ENCODE measurements at places on chromosomes 16 and 17.

DNA sequence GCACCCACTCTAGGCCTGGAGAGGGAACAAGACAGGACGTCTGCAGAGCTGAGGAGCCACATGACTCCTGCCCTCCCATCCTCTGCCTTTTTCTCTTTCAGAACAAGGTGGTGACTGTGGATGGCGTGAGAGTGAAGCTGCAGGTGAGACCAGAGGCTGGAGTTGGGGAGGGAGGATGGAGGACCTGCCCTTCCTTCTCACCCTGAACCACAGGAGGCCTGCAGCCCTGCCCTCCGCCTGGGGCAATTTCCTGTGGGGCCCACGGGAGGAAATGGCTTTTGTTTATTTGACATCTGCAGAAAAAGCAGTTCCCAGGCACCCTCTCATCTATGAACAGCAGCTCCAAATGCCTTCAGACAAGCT, 5.1 kb downstream of the RAB37 start:
- no peak for DNase-seq
- H3K36me3 ChIP-seq: no peaks in the 10 kb centered on the region
- H3K4me3 ChIP-seq: no peak overlapping the region
- H3K4me1 ChIP-seq: peaks cover 25% of the 10 kb centered on the region
- no peak overlapping the region for H3K27ac ChIP-seq

- no peaks in the 10 kb centered on the region for H3K27me3 ChIP-seq
- DNase-seq: no peak
- H3K4me3 ChIP-seq: no peak overlapping the region
- H3K27ac ChIP-seq: no peak overlapping the region
- no peaks in the 10 kb centered on the region for H3K36me3 ChIP-seq
These were observed 5.1 kb downstream of the CALCOCO2 start for GRCh38 chr17:48835971-48836370.

GRCh38 chr17:79800325-79801155, 3.7 kb upstream of the CBX8 start:
- H3K27me3 ChIP-seq: peaks cover 72% of the 10 kb centered on the region
- H3K27ac ChIP-seq: no peak overlapping the region
- DNase-seq: no peak
- peak overlapping the region; percentile 29 for H3K4me3 ChIP-seq

GRCh38 chr17:44795421-44795820, 34.7 kb downstream of the GJC1 start:
- H3K27me3 ChIP-seq: no peaks in the 10 kb centered on the region
- H3K27ac ChIP-seq: no peak overlapping the region
- H3K4me1 ChIP-seq: peaks cover 4% of the 10 kb centered on the region
- no peak overlapping the region for H3K4me3 ChIP-seq

- H3K36me3 ChIP-seq: no peaks in the 10 kb centered on the region
- no peak overlapping the region for H3K4me3 ChIP-seq
- no peaks in the 10 kb centered on the region for H3K4me1 ChIP-seq
- no peak overlapping the region for H3K27ac ChIP-seq
These were observed 24.8 kb upstream of the KDM6B start for GRCh38 chr17:7809086-7809790.

DNA sequence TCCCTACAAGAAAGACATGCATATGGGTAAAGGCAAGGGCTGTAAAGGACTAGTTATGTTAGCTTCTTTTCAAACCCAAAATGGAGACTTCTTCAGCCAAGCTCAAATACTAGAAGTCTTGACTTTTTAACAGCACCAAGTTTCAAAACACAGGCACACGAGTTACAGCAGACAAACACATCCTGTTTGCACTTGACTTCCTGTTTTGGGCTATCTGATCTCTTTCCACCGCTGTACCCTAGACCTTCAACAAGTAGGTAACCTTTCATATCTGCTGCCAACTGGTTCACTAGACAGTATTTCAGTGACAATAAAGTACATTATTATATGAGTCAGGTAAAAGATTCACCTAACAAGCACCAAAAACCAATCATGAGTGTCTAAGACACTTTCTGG, 12.3 kb downstream of the RFFL start:
- H3K4me3 ChIP-seq: no peak overlapping the region
- H3K36me3 ChIP-seq: no peaks in the 10 kb centered on the region
- H3K27ac ChIP-seq: no peak overlapping the region
- no peaks in the 10 kb centered on the region for H3K27me3 ChIP-seq

DNA sequence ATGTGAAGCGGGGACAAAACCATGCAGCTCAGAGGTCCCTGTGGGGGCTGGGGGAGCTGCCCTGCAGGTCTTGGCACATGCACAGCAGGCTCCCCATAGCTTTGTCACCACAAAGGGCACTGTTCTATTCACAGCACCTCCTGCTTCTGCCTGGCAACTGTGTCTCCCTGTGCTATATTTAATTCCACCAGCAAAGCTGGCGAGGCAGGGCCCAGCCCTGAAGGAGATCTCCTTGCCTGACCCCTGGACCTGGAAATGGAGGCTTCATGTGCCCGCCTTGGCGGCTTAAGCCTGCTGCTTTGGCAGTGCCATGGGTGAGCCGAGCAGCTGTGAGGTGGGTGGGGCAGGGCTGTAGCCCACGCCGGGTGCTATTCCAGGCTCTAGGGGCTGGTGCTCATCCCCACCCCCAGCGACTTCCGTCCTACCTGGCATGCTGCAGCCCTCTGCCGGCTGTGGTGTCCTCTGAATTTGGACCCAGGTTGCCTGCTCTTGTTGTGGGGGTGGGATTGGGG, 6.8 kb downstream of the LDHD start:
- no peak overlapping the region for H3K27ac ChIP-seq
- H3K36me3 ChIP-seq: no peaks in the 10 kb centered on the region
- H3K4me1 ChIP-seq: peaks cover 22% of the 10 kb centered on the region
- H3K27me3 ChIP-seq: no peaks in the 10 kb centered on the region

GRCh38 chr16:78982096-78982744, 618.3 kb downstream of the MAF start:
- no peak overlapping the region for H3K27ac ChIP-seq
- H3K4me1 ChIP-seq: peaks cover 9% of the 10 kb centered on the region
- no peaks in the 10 kb centered on the region for H3K27me3 ChIP-seq
- H3K36me3 ChIP-seq: no peaks in the 10 kb centered on the region
- DNase-seq: no peak

GRCh38 chr16:87949071-87949744, 2.0 kb upstream of the BANP start:
- H3K4me3 ChIP-seq: no peak overlapping the region
- H3K27me3 ChIP-seq: no peaks in the 10 kb centered on the region
- H3K36me3 ChIP-seq: peaks cover 15% of the 10 kb centered on the region
- H3K27ac ChIP-seq: no peak overlapping the region
- DNase-seq: no peak

DNA sequence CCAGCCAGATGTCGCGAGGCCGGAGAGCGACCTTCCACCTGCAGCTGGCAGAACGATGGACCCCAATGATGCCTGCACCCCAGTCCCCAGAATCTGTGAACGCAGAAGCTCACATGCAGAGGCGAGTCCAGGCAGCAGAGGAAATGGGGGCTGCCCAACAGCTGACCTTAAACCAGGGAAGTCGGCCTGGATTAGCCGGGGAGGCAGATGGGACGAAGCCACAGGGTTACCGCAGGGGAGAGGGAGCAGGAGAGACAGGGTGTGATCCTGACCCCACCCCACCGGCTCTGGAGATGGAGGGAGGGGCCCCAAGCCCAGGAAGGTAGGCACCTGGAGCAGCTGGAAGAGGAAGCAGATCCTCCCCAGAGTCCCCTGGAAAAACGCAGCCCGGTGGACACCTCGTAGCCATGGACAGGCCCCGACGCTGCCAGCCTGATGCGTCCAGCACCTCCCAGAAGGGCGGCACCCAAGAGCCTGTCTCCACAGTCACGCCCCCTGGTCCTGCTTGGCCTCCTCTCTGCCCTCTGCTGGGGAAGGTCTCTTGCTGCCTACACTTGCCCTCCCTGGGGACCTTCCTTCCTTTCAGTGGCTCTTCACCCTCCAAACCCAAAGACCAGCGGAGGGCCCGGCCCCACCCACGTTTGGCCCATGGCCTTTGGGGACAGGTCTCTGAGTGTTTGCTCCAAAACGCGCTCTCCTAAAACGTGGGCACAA, 37.3 kb downstream of the PIEZO1 start:
- H3K4me1 ChIP-seq: peaks cover 1% of the 10 kb centered on the region
- H3K27me3 ChIP-seq: no peaks in the 10 kb centered on the region
- no peaks in the 10 kb centered on the region for H3K36me3 ChIP-seq
- no peak for DNase-seq
- no peak overlapping the region for H3K4me3 ChIP-seq
- H3K27ac ChIP-seq: no peak overlapping the region

DNA sequence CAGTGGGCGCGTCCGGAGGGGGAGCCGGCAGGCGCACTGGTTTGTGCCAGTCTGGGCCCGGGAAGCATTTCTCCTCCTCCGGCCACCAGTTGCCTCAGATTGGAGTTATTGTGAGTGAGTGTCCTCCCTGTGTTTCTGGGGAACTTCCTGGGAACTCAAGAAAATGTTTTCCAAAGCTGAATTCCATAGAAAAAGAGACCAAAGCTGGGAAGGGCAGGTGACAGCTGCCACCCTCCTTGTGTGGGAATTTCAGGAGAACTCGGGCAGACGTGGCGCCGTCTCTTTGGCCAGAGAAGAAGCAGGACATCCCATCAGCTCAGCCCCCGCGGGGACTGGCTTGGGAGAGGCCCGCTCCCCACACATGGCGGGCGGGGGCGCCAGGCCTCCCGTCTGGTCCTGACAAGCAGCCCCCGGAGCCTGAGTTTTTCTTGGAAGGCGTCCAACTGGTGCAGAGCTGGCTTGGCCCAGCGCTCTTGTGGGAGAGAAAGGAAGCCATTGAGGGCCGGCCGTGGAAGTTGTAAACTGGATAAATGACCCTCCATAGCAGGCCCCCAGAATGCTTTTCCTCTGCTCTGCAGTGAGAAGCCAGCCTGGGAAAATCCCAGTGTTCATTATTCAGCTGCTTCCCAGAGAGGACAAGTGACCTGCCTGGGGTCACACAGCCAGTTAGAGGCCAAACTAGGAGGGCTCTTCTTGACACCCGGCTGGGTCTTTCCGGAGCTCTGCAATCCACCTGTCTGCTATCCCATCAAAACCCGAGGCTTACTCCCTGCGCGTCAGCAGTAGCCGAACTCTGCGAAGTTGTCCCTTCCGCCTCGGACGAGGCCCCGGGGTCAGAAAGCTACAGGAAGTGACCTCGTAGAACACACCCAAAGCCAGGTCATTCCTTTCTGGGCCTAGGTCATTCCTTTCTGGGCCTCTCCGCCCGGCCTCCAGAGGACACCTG, 39.2 kb upstream of the GSE1 start:
- DNase-seq: no peak
- H3K4me1 ChIP-seq: peaks cover 69% of the 10 kb centered on the region
- H3K27me3 ChIP-seq: peaks cover 12% of the 10 kb centered on the region
- no peak overlapping the region for H3K4me3 ChIP-seq

GRCh38 chr17:44786551-44787081, 27.8 kb downstream of the ADAM11 start:
- no peaks in the 10 kb centered on the region for H3K36me3 ChIP-seq
- H3K27me3 ChIP-seq: no peaks in the 10 kb centered on the region
- no peak overlapping the region for H3K27ac ChIP-seq
- H3K4me1 ChIP-seq: peaks cover 10% of the 10 kb centered on the region

GRCh38 chr16:30032083-30032819, 1.2 kb upstream of the TLCD3B start:
- H3K4me1 ChIP-seq: peaks cover 25% of the 10 kb centered on the region
- H3K4me3 ChIP-seq: no peak overlapping the region
- peak; percentile 86 for DNase-seq
- no peaks in the 10 kb centered on the region for H3K36me3 ChIP-seq
- H3K27ac ChIP-seq: no peak overlapping the region

GRCh38 chr17:75504347-75505151, 10.8 kb downstream of the CASKIN2 start:
- no peak overlapping the region for H3K4me3 ChIP-seq
- no peak overlapping the region for H3K27ac ChIP-seq

- peaks cover 81% of the 10 kb centered on the region for H3K27me3 ChIP-seq
- peak; percentile 44 for DNase-seq
- peaks cover 8% of the 10 kb centered on the region for H3K4me1 ChIP-seq
- no peak overlapping the region for H3K27ac ChIP-seq
- H3K4me3 ChIP-seq: peak overlapping the region; percentile 80
- peaks cover 31% of the 10 kb centered on the region for H3K36me3 ChIP-seq
These were observed 2.2 kb downstream of the IRX3 start for GRCh38 chr16:54284319-54284930.

- DNase-seq: no peak
- no peak overlapping the region for H3K4me3 ChIP-seq
- H3K36me3 ChIP-seq: no peaks in the 10 kb centered on the region
- peaks cover 17% of the 10 kb centered on the region for H3K4me1 ChIP-seq
These were observed 8.7 kb downstream of the DLX4 start for GRCh38 chr17:49977463-49978389.

DNA sequence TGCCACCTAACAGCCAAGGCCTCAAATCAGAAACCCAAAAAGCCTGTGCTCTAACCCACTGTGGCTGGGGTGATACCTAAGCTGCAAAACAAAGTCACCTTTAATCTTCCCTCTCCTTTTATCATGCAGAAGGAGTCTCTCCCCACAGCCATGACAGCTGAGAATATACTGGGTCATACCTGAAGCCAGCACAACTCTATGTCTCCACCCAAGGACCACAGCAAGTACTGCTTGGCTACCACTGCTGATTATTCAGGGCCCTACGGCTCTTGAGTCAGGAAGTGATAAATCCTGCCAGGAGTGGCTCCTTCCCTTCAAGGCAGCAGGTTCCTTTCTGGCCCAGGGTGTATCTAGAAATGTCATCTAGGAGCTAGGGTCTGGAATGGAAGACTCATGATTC, 151.5 kb upstream of the TOM1L1 start:
- no peaks in the 10 kb centered on the region for H3K27me3 ChIP-seq
- no peak overlapping the region for H3K27ac ChIP-seq
- no peak for DNase-seq
- no peaks in the 10 kb centered on the region for H3K4me1 ChIP-seq
- no peaks in the 10 kb centered on the region for H3K36me3 ChIP-seq

DNA sequence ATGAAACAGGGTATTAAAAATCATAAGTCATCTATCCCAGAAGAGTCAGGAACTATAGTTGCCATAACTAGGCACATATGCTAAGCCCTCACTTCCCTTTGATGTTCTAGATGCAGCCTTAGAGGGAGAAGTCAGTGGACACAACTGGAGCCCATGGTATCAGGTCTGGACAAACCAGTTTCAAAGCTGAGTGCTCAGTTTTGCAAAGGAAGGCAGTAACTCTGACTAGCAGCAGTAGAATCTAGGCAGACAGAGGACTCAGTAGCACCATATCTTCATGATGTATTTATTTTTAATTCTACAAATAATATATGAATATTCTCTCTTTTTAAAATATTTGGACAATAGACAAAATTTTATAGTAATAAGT, 11.7 kb upstream of the FAM20A start:
- no peaks in the 10 kb centered on the region for H3K36me3 ChIP-seq
- no peaks in the 10 kb centered on the region for H3K4me1 ChIP-seq
- no peak overlapping the region for H3K27ac ChIP-seq
- H3K27me3 ChIP-seq: no peaks in the 10 kb centered on the region
- no peak overlapping the region for H3K4me3 ChIP-seq
- DNase-seq: no peak
